ENCODE measurements at places on chromosomes 7 and 10.

DNA sequence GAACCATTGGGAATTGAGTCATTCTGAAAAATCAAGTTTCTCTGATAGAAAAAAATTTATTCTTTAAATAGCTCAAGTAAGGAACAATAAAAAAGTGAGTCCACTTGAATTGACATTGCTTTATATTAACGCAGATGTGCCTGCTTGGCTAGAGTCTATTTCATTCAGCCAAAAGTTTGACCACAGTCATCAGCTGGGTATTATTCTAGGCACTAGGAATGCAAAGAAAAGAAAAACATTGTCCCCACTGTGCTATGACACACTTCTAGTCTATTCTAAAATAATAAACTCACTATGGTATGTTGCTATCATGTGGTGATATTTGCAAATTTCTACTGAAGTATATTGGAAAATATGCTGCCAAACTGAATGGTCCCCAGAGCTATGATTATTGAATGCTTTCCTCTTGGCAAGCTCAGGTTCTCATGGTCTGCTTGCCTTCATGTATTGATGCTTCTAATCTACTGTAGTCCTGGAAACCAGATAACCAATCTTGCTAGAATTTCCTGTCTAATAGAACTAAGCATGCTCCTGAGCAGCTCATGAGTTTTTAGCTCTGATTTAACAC lies 8.3 kb downstream of the SFRP4 start:
- no peak for DNase-seq

GRCh38 chr7:143503261-143503660 lies 25.6 kb downstream of the TAS2R41 start:
- DNase-seq: no peak

DNA sequence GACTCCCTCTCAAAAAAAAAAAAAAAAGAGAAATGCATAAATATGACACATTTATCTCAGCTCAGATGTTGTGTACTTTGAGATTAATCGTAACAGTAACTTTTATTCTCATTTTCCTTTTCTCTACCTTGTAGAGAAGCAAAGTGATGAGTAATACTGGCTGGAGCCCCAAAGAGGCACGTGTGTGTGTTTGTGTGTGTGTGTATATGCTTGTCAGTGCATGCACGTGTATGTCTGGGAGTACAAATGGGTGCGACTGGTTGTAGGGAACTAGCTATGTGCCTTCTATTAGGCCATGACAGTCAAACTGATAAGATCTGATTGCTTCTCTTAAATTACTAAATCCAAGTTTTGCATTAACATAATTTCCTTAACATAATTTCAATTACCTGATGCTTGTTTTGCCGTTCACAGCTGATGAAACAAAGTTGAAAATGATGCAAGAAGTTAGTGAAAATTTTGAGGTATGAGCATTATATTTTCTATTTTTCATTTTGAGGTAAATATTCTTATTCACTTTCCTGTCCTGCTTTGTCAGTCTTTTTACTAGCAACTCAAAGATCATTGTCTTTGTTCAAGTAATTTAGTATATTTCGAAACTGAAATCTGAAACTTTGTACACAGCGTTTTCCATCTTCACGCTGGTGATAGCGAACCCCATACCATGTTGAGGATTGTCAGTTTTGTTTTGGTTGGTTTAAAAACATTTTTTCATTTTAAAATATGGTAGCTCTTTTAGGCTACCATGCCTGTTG lies 3.4 kb downstream of the TRRAP start:
- no peak for DNase-seq

GRCh38 chr7:140639366-140640053 lies 1.1 kb downstream of the DENND2A start:
- peak; percentile 35 for DNase-seq

GRCh38 chr7:37645282-37646050 lies 38.1 kb upstream of the GPR141 start:
- no peak for DNase-seq

DNA sequence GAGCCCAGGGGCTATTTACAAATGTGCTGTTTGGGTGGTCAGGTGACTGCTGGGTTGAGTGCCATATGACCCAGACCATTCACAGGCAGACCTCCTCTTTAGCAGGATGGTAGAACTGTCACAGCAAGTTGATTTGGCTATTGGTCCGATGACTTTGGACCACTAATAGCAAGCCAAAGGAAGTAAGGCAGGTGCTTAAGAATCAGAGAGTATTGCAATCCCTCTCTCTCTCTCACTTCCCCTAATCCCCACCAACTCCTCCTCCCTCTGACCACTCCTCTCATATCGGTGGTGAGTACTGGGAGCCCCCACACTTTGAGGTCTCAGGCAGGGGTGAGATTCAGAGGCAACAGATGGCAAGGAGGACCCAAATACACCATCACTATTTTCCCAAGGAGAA lies 165.3 kb downstream of the TRIL start:
- DNase-seq: no peak

- peak; percentile 56 for DNase-seq
Measured at GRCh38 chr10:1211844-1212570, 155.8 kb downstream of the WDR37 start.

DNA sequence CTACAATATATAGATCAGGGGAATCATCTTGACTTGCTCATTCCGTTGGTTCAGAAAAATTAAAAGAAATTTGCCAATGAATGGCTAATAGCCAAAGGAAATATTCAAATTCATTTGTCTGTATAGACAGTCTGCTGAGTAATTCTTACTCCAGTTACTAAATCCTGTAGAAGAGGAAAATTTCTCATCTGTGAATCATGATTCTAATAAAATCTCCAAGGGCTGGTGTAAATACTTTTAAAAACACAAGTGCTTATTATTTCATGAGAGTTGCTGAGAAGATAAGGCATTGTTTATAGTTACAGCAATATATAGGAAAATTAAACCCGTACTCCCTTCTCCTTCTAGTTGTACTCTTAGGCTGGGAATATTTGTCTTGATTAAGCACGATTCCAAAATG lies 53.0 kb downstream of the WNT2 start:
- DNase-seq: no peak

DNA sequence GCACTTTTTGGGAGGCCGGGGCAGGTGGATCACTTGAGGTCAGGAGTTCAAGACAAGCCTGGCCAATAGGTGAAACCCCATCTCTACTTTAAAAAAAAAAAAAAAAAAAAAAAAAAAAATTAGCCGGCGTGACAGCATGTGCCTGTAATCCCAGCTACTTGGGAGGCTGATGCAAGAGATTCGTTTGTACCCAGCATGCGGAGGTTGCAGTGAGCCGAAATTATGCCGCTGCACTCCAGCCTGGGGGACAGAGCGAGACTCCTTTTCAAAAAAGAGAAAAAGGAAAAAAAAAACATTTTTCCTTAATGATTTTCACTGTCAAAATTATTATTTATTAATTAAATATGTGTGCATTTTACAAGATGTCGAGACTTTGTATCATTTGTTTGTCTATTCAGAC lies 253.6 kb downstream of the CNTNAP2 start:
- DNase-seq: no peak

- no peak for DNase-seq
Measured at GRCh38 chr10:12788277-12788676, 213.2 kb downstream of the CCDC3 start.

DNA sequence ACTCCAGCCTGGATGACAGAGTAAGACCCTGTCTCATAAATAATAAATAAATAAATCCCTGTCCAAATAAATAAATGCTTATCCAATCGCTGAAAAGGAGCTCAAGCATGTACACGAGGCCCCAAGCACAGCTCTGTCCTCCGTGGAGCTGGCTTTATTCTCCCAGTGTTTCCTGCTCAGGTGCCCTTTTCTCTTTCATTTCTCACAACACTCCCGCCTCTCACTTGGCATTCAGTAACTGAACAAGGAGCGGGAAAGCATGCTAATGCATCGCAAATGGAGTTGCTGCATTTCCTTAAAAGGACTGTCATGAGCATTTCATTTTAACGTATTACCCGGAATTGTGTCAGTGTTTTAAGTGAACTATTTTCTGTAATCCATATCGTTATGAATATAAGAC lies 210.9 kb upstream of the C7orf33 start:
- peak; percentile 70 for DNase-seq

DNA sequence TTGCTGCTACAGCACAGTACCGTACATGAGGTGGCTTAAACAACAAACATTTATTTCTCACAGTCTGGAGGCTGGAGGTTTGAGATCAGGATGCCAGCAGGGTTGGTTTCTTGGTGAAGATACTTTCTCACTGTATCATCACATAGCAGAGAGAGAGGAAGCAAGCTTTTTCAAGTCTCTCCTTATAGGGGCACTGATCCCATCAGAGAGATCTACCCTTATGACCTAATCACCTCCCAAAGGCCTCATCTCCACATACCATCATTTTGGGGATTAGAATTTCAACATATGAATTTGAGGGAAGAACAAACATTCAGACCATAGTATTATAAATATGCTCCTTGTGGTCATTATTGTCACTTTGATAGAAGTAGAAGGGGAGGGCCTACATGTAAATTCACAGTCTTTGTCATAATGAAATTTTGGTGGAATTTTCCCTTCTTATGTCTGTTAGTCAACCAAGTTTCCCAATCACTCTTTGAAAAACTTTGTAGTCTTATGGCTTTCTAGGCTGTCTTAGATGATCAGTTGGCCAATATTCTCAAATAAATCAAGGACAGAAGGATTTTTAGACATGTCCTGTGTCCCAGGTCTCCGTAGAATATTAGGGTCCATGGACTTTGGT lies 606.2 kb downstream of the LRMDA start:
- DNase-seq: no peak

DNA sequence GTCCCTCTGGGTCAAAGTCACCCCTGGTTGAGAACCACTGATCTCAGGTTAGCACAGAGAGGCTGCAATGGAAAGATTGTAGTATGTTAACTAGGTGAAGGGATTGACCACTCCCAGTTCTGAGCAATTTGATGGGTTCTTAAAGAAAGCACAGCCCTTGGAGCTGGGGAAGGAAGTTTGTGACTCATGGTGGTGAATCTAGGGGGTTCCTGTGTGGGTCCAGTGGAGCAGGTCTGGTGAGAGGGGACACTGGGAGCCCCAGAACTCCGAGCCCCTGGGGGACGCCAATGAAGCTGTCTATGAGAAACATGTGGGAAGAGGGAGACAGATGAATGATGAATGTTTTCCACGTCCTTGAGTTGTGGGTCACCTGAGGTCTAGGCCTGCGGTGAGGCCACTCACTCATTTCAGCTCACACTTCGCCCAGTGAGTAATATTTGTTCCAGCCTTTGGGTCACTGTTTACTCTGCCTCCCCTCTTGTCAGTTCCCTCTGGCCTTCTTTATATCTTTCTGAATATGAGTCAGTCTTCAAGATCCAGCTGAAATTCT lies 341.9 kb downstream of the LRMDA start:
- DNase-seq: no peak

GRCh38 chr7:3649678-3650440 lies 348.8 kb downstream of the SDK1 start:
- peak; percentile 3 for DNase-seq

DNA sequence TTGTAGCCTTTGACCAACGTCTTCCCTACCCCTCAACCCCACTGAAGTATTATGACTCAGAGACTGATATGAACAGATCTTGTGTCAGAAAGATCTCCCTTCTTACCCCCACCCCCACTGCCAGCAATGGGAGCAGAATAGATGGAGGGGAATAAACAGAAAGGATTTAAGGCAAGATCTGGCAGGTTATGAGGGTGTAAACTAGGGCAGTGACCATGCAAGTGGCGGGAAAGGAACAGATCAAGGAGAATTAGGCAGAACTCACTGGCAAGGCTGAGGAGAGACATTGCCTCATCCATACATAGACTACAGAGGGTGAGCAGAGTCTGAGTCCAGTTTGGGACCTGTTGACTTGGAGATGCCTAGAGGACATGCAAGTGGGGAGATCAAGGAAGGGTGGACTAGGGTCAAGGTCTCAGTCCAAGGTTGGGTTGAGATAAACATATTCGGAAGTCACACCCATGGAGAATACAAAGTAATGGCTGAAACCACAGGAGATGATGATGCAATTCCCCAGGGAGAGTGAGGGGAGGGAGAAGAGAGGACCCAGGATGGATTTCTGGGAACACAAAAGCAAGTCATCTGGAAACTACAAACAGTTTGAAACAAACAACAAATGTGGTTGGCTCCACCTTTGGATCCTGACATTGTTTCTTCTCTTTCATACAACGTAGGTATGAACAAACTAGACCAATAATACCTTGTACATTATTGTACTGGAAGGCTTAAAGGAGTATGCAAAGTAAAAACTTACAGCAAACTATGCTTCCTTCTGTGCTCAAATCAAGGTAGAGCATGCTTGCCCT lies 44.9 kb upstream of the IL6 start:
- DNase-seq: no peak

- no peak for DNase-seq
Measured at GRCh38 chr7:91151916-91152315, 112.3 kb upstream of the FZD1 start.

- no peak for DNase-seq
Measured at GRCh38 chr10:33136781-33137180, 178.8 kb upstream of the ITGB1 start.

DNA sequence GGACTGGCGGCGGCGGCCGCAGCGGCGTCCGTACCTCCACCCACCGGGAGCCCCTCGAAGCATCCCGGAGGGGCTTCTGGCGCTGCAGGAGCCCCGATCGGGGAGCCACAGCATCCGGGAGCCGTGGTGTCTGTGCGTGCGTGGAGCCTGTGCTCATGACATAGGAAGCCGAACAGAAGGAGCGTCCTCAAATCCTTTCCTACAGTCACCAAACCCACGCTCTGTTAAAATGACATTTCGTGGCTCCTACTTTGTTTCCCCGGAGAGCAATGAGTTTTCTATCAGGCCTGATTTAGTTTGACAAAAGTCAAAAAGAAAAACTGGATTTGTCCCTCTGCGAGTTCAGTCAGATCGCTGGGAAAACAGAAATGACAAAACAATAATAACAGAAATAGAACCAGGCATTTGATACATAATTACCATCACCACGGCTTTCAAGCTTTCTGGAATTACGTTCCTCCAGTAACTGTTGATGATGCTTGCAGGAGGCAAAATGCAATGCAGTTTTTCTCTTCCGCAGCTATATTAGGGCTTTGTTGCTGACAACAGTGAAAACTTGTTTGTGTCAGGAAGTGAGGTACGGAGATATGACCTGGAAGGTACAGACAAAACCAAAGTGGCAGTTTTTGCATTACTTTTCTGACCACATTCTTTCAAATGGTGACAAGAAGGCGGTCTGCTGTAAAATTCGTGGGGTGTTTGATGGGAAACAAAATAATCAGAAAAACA lies 219.3 kb upstream of the MKLN1 start:
- DNase-seq: no peak

DNA sequence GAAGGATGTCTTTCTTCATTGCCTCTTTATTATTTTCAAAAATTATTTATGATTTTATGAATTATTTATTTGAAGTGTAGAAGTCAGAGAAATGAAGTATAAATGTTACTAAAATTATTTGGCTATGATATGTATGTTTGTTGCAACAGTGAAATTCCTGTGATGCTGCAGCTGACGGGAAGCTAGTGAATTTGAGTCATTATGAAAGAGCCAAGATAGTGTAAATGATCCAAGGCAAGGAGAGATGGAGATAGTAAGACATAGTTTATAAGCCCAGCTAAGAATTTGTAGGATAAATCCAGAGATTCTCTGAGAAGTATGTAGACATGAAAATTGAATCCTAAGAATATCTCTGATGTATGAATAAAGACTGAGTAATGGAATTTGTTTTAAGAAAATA lies 30.8 kb downstream of the CASD1 start:
- no peak for DNase-seq
